ENCODE measurements at places on chromosomes 12 and 14.
A peak's percentile ranks its signal among the peaks of the same experiment; 100 is the strongest.

DNA sequence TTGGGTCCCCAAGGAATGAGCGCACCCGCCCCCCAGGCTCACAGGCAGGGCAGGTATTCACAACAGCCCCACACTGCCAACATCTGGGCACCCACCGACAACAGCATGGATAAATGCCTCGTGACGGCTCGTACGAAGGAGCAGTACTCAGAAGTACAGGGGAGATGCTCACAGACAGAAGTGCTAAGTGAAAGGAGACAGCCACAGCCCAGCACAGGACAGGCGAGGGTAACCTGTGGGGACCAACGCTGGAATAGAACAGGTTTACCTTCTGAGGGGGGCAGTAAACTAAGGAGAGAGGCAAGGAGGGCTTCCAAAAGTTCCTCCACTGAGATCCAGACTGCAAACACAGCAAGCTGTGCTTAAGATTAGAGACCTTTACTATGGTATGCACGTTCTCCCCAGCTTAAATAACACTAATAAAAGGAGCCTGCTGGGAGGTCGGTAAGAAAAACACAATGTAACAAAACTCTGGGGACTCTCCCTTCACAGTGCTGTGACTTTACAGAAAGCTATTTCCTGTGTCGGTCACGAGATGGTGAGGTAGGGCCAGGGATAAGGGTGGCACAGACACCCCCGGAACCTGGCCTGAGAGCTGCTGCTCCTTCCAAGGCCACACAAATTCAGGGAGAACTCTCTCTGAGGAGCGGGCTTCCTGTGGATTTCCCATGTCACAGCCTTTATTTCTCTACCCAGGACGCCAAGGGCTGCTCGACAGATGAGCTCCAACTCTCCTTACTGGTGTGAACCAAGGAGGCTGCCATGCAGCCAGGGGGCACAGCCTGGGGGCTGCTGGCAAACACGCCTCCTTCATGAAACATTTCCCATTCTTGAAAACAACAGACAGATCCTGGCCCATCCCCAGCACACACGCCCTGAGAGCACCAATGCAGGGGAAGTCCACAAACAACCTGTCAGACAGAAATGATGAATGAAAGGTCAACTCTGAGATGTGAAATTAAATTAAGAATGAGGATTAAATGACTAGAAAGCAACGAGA lies 26.3 kb downstream of the SLC15A4 start:
- no peak for DNase-seq

DNA sequence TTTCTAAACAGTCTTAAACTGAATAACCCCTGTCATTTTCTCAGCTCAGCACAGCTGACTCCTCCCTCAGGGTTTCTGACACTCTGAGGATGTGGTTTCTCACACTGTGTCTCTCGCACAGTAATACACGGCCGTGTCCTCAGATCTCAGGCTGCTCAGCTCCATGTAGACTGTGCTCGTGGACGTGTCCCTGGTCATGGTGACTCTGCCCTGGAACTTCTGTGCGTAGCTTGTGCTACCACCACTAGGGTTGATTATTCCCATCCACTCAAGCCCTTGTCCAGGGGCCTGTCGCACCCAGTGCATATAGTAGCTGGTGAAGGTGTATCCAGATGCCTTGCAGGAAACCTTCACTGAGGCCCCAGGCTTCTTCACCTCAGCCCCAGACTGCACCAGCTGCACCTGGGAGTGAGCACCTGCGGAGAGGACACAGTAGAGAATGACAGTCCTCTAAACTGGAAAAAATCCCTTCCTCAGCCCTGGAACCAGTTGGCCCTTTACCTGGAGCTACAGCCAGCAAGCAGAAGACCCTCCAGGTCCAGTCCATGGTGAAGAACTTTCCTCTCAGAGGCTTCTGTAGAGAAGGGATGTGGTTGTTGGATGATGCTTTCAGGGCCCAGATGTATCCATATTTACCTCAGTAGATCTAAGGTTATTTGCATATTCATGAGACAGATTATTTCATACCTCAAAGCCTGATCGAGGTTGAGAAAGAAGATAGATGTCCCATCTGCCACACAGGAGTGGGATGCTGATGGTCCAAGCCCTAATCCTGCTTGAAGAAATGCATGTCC lies 984.8 kb downstream of the TMEM121 start:
- peak; percentile 44 for DNase-seq

DNA sequence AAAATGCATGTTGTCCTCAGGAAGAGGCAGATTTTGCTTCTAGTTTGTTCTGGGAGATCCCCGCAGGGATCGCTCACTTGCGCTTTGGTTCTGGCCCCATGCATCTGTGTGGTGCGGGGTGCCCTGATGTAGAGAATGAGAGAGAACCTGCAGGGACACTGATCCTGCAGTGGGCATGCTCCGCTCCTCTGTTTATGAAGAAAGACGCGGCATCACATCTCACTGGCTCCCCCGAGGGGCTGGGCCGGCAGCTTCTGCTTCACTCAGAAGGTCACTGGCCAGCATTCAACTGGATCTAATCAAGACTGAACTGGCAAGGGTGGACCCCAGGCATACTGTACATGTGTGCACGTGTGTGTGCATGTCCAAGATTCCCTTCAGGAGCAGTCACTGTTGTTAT lies 164.2 kb downstream of the CALM1 start:
- DNase-seq = no peak

DNA sequence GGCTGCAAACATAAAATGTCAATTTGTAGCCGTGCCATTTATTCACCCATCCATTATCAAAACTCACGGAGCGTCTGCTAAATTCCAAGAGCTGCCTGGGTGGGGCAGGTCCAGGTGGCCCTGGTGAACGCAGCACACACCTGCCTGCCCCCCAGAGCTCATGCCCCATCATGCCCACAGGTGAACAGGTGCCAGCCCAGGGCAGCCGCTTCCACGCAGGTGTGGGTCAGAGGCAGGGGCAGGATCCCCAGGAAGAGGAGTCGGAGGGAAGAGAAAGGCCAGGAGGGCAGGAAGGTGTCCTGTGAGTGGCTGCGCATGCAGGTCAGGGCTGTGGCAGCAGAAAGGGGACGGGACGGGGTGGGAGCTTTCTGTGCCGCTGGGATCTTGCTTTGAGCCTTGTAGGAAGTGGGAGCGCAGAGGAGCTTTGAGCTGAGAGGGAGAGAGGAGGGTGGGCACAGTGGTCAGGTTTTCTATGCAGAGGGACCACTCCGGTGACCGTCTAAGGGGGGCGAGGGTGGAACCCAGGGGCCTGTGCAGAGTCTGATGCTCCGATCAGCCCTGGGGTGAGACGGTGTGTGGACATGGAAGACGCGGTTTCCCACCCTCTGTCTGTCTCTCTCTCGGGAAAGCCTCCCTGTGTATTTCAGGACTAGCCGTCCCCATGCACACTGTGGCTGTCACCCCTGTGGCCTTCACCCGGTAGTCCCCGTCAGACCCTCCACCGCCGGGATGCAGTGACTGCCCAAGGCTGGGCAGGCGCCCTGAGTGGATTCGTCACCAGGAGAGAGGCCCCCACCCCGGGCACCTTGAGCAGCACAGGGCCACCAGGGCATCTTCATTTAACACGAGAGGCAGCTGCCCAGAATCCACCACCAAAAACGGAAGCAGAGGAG lies 26.7 kb downstream of the GALNT9 start:
- DNase-seq = no peak

- DNase-seq = no peak
Measured at GRCh38 chr12:103530307-103531066, 34.7 kb upstream of the C12orf42 start.

GRCh38 chr12:31478898-31479297 lies 112.0 kb downstream of the DENND5B start:
- no peak for DNase-seq

DNA sequence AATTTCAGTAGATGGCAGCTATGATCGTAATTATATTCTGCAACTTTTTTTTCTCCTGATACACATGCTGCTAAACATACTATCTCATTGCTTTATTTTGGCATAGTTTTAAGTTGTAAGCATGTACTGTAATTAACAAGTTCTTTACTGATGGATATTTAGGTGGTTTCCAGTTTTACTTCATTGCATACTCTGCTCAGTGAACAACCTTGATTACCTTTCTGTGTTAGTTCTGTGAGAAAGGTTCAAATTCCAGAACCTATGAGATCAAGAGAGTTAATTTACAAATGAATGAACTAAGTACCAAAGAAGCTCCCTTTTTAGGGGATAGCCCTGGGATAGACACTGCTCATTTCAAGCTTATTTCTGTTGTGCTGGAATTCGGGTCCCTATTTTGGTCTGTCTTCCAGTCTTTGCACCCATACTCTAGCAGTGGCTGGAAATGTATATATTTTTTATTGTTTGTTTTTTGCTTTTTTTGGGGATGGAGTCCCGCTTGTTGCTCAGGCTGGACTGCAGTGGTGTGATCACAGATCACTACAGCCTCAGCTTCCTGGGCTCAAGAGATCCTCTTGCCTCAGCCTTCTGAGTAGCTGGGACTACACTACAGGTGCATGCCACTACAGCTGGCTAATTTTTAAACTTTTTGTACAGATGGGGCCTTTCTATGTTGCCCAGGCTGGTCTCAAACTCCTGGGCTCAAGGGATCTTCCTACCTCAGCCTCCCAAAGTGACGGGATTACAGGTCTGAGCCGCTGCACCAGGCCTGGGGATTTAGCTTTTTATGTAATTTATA lies 10.6 kb downstream of the PAPOLA start:
- no peak for DNase-seq

GRCh38 chr14:99131632-99132271 lies 140.2 kb downstream of the BCL11B start:
- no peak for DNase-seq

GRCh38 chr12:108635201-108635996 lies 1.7 kb upstream of the SELPLG start:
- DNase-seq = peak; percentile 59

DNA sequence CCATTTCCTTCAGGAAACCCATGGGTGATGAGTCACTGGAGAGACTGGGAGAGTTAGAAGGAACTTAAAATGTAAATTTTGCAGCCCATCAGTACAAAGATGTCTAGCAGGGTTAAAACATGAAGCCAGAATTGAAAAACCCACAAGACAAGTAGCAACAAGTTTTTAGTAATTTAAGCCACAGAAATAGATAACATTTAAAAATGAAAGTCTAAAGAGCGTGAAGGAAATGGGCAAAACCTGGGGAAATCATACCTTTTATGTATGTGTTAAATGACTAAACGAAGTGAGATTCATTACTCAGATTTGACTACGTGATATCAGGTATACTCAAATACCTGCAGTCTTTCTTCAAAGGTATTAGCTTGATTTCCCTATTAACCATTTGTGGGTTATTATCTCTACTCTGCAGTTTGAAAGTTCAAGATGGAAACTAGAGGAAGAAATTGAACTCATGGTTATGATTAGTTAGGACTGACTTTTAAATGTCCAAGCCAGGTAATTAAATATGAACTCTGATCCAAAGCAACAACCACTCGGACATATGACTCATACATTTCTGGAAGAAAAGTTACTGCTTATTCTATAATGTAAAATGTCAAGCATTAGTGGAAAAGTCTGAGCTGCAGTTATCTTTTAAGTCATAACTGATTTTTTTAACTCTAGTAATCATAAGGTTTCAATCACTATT lies 84.1 kb downstream of the ITPR2 start:
- peak; percentile 9 for DNase-seq

- DNase-seq = no peak
Measured at GRCh38 chr12:5437182-5437583, 5.3 kb downstream of the NTF3 start.

DNA sequence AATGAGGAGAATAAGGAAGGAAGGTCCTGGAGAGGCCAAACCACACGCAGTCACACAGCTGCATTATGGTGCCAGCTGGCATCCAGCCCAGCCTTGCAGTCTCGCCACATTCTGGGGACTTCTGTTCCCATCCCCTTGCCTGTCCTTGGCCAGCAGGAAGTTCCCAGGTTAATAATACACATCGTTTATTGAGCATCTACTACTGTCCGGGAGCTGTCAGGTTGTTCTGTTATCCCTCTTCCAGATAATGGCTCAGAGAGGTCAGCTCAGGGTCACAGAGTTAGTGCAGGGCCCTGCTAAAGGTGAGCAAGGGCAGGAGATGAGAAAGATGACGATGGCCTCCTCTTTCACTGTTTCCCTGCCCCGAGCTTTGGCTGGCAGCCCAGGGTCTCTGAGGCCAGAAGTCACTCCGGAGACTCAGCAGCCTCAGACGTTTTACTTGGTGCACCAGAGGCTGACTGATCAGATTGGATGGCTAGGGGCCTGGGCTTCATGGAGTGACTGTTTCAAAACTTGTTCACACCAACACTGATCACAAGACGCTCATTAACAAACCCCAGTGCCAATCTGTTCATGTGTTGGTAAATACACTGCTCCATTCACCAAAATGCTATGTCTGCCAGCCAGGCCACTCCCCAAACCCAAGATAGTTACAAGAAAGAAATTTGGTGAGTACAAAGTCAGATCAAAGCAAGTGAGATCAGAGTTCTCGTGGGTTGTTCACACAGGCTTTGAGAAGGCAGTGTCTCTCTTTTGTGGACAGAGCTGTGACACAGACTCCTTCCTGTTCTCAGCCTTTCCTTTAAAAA lies 79.2 kb downstream of the B4GALNT3 start:
- peak; percentile 17 for DNase-seq

DNA sequence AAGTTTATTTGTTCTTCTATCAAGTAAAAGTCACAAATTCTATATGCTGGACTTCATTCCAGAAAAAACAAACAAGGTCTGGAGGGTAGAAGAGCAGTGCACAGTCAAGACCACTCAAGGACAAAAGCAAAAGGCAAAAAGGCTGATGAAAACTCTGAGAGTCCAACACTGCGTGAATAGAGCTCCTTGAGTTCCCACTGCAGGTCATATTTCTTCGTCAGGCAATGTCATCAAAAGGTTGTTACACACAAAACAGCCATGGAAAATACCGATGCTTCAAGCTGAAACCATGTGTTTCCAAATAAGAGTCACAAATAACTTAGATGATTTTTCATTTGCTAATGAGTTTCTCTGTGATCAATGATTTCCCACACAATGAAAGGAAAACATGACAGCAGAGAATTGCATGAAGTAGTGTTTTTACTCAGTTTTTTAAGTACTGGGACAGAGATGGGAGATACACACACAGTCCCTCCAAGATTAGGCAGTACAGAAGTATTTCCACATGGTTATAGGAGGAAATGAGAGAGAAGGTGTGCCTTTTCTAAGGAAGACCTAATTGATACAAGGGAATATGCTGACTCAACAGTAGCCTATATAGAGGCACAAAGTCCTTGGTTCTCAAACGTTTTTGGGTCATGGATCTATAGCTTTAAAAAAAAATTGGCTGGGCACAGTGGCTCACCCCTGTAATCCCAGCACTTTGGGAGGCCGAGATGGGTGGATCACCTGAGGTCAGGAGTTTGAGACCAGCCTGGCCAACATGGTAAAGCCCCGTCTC lies 177.7 kb downstream of the MED13L start:
- DNase-seq = no peak

- DNase-seq = no peak
Measured at GRCh38 chr12:131315601-131316000, 361.9 kb downstream of the ADGRD1 start.

DNA sequence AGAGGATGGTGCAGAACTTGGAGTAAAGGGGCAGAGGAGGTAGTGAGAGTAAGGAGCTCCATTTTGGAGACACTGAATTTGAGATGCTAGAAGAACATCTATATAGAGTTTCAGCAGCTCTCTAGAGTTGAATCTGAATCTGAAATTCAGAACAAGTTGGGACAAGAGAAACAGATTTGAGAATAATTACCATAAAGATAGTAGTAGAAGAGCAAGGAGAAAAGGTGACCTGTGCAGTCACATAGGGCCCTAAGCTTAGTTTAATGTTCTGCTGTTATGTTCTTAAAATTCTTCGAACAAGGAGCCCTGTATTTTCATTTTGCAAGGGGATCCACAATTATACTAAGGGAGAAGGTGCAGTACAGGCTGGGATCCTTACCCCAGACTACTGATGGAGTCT lies 7.4 kb downstream of the REM2 start:
- no peak for DNase-seq

- DNase-seq = no peak
Measured at GRCh38 chr14:24911324-24912109, 138.4 kb downstream of the STXBP6 start.

GRCh38 chr12:120247621-120248030 lies 17.9 kb downstream of the PXN start:
- no peak for DNase-seq
